Activated CD8-positive, alpha-beta memory T cell treated with anti-CD3 and anti-CD28 coated beads, Interleukin-2, amount 10 ng/mL, durations not matched to agents 7 days and 5 days (primary cell): ENCODE measurements at places on chromosomes 11 and 22.

DNA sequence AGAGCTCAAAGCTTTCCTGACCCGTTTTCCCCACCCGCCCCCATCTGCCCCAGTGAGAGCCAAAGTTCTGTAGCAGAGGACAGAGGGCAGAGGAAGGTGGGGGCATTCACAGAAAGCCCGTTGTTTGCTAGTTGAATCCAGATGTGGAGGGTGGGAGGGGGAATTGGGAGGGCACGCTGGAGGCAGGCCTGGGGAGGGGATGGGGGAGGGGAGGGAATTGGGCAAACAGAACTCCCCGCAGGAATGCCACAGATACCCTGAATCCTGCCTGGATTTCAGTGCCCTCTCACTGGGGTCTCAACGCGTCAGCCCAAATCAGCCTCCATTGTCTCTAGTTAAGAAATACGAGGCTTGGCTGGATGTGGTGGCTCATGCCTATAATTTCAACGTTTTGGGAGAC is 12.9 kb upstream of the OAF start:
- no peak for DNase-seq

GRCh38 chr11:102429691-102430090 is 22.9 kb downstream of the TMEM123 start:
- no peak for DNase-seq

DNA sequence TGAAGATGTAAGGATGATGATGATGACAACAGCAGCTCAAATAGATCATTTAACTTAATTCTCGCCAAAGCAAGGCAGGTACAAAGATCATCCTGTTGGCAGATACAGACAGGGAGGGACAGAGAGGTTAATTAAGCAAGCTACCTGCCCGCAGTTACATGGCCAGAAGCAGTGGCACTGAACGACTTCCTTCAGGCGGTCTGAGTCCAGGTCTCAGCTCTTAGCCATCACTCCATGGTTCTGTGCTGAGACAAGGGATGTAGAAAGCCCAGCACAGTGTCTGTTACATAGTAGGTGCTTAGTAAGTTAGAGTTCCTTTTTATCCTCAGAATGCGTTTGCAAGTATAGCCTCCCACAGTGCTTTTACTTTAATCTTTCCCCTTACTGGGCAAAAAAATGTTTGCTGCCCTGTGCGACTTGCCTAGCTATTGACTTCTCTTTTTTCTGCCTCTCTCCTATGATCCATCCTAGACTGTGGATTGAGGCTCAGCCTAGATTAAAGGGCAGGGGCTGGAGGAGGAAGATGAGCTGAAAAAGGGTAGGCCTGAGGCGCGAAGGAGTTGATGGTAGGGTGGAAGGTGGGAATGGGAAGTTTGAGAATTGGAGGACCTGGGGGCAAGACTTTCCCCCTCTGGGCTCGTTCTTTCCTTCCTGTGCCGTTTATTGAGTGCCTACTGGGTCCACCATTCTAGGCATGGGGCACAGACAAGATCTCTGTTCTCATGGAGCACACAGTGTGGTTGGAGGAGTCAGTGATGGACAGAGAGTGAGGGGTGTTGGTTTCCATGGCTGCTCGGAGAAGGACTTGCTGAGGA is 108.2 kb upstream of the OR4B1 start:
- no peak for DNase-seq

DNA sequence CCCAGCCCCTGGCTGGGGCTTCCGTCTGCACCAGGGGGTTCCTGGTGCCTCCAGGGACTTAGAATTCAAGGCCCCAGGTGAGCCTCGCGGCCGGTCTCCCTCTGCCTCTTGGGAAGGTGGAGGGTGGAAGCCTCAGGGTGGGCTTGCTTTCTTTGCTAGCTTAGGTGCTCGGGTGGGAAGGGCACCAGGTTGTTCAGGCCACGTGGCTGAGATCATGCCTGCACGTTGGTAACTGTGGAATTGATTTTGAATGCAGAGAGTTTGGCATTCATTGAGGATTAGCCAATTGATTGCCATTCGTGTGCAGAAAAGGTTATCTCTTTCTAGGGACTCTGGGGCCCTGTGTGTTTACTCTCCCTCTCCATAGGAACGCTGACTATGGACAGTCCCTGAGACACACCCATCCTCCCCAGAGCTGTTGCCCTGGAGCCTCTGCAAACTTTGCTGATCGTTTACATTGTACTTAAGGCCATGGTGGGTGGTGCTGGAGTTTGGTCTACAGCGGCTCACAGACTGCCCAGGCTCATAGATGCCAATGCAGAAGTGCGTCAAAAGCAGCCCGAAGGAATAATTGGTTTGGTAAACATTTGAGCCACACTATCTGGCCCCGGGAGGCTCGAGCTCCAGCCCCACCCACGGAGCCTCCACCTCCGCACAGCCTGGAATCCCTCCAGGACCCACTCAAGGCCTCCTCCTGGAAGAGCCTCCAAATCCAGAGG is 1457.7 kb downstream of the BRD1 start:
- DNase-seq, result peak; percentile 18

- DNase-seq, result no peak
Observed at GRCh38 chr11:65206901-65207300, 25.2 kb downstream of the CAPN1 start.

DNA sequence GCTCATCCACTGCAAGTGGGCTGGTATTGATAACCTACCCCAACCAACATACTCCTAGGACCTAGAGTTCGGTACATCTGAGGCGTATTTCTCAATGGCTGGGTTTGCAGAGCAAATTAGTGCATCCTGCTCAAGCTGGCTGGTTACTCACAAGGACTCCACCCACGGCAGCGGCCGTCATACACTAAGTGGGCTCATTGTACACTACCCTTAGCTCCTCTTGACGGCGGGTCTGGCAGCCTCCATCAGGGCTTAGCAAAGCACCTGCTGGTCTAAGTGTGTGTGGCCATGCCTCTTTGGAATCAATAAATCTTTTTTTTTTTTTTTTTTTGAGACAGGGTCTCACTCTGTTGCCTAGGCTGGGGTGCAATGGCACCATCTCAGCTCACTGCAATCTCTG is 20.2 kb upstream of the KCNJ11 start:
- no peak for DNase-seq

- no peak for DNase-seq
Observed at GRCh38 chr11:120581313-120581712, 69.8 kb downstream of the GRIK4 start.

DNA sequence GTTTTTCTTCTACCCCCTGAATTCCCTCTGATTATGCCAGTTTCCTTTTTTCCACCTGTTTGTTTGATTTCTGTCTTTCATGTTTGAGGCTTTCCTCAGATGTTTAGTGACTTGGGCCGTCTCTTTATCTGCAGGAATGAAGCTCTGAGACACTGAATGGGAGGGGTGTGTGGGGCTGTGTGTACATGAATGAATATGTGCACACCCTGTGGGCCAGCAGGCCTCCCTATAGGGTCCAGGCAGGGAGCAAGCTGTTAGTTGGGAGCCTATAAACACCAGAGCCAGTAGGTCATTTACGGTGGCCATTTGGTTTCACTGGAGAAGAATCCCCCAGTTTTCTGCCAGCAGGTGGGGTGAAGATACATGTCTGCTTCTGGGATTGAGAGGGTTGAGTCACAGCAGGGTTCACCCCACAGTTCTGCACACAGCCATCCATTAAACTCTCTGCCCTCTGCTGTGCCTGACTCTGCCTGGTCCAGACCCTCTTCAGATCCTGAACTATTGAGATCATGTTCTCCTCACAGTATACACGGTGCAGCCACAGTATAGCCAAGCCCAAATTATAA is 34.8 kb downstream of the BARX2 start:
- no peak for DNase-seq

GRCh38 chr22:39078329-39078728 is 1.3 kb downstream of the APOBEC3G start:
- no peak for DNase-seq

- DNase-seq, result no peak
Observed at GRCh38 chr11:5369789-5370188, 13.8 kb upstream of the OR51M1 start.

DNA sequence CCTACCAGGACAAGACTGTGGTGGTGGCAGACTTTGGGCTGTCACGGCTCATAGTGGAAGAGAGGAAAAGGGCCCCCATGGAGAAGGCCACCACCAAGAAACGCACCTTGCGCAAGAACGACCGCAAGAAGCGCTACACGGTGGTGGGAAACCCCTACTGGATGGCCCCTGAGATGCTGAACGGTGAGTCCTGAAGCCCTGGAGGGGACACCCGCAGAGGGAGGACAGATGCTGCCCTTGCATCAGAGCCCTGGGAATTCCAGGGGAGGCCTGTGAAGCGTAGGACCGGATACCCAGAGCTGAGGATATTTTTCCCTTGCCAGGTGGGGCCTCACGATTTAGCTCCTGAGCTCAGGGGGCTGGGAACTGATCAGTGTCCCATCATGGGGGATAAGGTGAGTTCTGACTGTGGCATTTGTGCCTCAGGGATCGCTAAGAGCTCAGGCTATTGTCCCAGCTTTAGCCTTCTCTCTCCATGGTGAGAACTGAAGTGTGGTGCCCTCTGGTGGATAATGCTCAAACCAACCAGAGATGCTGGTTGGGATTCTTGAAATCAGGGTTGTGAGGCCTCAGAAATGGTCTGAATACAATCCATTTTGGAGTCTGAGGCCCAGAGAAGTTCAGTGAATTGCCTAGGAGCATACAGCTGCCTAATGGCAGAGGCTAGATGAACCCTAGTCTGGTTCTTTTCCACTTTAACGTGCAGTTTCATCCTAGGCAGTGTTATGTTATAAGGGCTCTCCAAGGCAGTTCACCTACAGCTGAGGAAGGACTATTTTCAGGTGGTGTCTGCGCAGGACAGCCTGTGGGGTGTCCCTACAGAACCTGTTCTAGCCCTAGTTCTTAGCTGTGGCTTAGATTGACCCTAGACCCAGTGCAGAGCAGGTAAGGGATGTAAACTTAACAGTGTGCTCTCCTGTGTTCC is 19.5 kb downstream of the PIK3IP1 start:
- peak; percentile 64 for DNase-seq

DNA sequence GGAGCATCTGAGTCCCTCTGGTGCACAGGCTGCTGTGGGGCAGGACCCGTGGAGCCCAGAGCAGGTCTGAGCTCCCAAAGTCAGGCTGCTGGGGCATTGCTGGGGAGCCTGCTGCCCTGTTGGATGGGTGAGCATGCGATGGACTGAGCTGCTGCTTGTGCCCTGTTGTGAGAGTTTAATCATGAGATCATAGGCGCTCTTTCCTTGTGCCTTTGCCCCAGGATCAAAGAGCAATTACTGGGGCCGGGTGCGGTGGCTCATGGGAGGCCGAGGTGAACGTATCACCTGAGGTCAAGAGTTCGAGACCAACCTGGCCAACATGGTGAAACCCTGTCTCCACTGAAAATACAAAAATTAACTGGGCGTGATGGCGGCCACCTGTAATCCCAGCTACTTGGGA is 37.5 kb downstream of the MUC6 start:
- no peak for DNase-seq

DNA sequence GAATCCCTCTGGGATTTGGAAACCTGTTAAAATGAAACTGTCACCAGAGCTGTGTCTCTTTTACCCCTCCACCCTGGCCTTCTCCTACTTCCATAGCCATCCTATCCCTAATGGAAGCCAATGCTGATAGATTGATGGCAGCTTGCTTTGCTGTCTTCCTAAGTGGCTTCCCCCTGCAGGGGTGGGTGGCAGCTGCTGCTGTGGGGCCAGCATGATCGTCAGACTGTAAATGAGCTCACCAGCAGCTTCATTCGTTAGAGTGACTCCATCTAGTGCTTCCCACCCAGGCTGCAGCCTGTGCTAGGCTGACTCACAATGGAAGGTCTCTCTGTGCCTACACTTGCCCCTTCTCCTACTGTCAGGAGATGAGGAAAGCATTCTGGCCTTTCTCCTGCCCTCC is 311.0 kb downstream of the BUD13 start:
- no peak for DNase-seq

GRCh38 chr11:86990515-86990914 is 35.3 kb upstream of the FZD4 start:
- no peak for DNase-seq

GRCh38 chr11:60921777-60922335 is 2.4 kb upstream of the TMEM132A start:
- no peak for DNase-seq

- DNase-seq, result no peak
Observed at GRCh38 chr11:84853841-84854497, 773.2 kb downstream of the DLG2 start.

DNA sequence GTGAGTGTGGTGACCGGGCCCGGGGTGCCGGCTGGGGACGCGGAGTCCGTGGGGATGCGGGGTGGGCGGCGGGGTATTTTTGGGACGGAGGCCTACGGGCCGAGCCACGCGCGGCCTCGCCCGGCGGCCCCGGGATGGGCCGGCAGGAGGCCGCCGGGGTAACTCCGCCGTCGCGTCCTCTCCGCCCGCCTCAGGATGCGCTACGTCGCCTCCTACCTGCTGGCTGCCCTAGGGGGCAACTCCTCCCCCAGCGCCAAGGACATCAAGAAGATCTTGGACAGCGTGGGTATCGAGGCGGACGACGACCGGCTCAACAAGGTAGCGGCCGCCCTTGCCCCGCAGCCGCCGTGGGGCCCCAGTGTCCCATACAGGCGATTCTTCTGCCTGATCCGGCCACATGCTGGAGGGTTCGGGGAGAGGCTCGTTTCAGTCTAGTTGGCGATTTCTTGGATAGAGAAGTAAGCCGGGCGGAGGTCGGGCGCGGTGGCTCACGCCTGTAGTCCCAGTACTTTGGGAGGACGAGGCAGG is 337 bp downstream of the RPLP2 start:
- no peak for DNase-seq

DNA sequence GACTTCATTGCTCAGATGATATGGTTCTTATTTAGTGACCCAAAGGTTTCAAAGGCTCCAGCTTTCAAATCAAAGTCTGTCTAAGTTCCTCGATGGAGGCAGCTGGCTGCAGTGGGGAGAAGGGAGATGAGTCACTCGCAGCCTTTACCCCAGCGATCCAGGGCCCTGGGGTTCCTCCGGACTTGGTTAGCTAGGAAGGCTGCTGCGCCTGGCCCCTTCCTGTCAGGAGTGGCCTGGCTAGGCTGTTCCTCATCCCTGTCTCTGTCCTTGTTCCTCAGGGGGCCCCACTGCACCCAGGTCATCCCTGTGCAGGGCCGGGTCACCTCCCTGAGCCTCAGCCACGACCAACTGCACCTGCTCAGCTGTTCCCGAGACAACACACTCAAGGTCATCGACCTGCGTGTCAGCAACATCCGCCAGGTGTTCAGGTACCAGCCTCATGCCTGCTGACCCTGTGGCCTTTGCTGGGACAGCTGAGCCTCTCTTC is 13.9 kb downstream of the ATG16L2 start:
- DNase-seq, result no peak

DNA sequence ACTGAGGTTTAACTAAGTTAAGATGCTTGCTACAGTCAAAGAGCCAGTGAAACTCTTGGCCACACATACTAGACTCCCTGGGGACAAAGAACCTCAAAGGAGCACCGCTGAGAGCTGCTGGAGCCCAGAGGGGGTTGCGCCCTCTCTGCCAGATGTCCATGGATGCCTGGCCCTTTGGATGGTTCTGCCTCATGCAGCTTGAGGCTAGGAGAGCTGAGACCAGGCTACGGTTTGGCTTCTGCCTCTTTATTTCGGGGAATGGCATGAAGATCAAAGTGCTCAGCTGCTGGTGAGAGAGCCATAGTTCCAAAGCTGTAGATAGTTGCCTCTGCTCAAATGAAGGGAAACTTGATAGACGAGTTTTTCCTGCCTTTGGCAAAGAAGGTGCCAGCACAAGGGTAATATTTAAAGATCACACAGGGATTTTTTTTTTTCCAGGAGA is 43.0 kb downstream of the RASSF10 start:
- DNase-seq, result no peak
